ENCODE measurements at places on chromosomes 13 and 19.

- no peak for DNase-seq
Observed at GRCh38 chr13:31200637-31200971, 829 bp downstream of the B3GLCT start.

- DNase-seq = no peak
Observed at GRCh38 chr13:95361686-95362085, 60.4 kb upstream of the ABCC4 start.

GRCh38 chr19:12783291-12783848, 7.9 kb upstream of the JUNB start:
- DNase-seq = no peak

DNA sequence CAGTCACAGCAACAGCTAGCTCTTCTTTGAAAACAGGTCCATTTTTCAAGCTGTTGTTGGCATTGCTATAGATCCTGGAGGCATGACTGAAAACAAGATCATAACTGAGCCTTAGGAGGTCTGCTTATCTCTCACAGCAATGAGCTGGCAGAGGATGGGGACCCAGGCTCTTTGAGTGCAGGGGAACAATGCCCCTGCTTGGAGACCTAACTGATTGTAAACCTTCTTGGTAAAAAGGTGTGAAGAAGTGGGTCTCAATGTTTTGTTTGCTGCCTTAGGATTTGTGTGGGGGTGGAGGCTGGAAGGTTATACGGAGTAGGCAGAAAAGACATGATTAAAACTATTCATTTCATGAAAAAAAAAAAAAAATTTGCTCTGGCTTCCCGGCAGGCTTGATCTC, 94.6 kb downstream of the EFNB2 start:
- DNase-seq = peak; percentile 51

DNA sequence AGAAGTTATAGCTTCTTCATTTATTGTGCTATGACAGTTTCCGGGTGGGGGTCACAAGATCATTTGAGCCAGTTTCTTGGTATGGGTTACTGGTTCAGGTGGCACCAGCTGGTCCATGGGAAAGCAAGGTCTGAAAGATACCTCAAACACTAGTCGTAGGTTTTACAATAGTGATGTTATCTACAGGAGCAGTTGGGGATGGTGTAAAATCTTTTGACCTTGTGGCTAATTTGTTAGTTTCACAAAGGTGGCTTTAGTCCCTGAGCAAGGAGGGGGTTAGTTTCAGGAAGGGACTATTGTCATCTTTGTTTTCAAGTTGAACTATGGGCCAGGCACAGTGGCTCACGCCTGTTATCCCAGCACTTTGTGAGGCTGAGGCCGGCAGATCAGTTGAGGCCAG, 24.6 kb downstream of the CHST8 start:
- no peak for DNase-seq

GRCh38 chr19:54612428-54612827, 17.9 kb upstream of the LILRB1 start:
- no peak for DNase-seq

DNA sequence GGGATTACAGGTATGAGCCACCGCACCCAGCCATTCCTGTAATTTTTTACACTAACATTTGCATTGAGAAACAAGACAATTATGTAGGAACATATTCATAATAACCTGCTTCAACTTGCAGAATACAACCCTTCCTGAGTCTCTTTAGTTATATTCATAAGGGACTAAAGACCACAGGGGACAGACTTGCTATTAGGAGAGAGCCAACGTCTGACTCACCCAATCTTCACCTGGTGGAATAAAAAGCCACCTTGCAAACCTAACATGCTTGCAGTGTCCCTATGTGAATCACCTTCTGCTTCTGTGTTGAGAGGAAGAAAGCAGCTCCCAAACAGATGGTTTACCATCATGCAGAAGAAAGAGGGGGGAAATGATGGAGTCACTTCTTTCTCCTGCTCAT, 456.1 kb downstream of the PCDH9 start:
- DNase-seq = no peak

DNA sequence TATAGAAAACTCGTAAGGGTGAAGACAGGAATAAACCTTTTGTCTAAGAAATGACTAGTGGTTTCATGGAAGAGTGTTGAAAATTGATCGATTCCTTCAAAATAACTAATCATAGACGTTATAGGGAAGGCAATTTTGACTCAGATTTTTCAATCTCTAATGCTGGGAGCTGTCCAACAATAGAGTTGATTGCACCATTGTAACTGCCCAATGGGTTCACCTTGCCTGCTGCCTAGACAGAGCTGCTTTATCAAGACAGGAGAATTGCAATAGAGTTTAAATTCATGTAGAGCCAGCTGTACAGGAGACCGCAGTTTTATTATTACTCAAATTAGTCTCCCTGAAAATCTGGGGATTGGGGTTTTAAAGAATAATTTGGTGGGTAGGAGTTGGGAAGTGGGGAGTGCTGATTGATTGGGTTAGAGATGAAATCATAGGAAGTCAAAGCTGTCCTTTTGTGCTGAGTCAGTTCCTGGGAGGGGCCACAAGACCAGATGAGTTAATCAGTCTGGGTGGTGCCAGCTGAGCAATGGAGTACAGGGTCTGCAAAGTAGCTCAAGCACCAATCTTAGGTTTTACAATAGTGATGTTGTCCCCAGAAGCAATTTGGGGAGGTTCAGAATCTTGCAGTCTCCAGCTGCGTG, 16.8 kb upstream of the ADGRE2 start:
- DNase-seq = no peak

DNA sequence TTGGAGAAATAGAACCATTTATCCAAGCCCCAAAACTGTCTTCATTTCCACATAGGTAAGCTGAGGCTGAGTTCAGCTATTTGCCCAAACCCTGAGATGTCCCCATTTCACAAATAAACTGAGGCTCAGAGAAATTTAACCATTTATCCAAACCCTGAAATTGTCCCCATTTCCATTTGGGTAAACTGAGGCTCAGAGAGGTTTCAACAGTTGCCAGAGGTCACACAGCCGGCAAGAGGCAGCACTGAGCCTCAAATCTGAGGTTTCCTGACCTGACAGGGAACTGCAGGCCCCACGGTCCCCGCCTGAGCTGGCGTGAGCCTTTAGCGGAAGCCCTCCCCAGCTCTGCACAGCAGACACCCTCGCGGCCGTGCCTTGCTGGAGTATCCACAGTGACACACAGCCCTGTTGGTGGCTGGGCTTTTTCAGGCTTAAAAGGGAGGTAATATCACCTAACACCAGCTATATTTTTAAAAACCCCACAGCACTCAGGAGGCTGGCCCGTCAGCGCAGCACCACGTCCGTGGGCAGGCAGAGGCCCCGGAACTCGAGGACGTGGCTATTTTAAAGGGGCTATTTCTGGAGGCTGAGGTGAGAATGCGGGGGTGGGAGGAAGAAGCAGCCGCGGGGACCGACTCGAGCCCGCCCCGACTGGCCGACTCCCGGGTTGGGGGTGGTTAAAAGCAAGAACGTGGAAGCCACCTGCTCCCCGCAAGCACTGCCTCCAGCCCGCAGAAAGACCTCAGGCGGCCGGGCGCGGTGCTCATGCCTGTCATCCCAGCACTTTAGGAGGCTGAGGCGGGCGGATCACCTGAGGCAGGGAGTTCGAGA, 18.5 kb downstream of the PTPRS start:
- no peak for DNase-seq

- peak; percentile 28 for DNase-seq
Observed at GRCh38 chr13:26929971-26930730, 169.6 kb upstream of the GPR12 start.

- DNase-seq = no peak
Observed at GRCh38 chr19:48858984-48859710, 9.3 kb downstream of the PLEKHA4 start.

GRCh38 chr13:50580684-50581305, 262.7 kb downstream of the DLEU7 start:
- no peak for DNase-seq

DNA sequence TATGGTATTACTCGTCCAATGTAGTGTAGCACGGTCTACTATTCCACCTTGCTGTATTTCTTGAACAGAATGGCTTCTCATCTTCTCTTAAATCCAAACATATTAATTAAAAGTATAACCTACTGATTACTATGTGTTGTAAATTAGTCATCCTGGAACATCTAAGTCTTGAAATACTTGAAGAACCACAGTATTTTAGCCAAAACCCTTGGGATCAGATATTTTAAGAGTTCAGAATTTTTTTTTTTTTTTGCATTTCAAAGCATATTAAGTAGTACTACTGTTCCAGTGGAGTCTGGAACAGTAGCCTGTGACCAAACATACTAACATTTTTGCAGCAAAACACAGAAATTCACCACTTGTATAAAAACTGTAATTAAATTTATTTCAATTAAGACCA, 30.1 kb downstream of the ZC3H13 start:
- no peak for DNase-seq

GRCh38 chr19:8336660-8337059, 6.4 kb downstream of the KANK3 start:
- no peak for DNase-seq

DNA sequence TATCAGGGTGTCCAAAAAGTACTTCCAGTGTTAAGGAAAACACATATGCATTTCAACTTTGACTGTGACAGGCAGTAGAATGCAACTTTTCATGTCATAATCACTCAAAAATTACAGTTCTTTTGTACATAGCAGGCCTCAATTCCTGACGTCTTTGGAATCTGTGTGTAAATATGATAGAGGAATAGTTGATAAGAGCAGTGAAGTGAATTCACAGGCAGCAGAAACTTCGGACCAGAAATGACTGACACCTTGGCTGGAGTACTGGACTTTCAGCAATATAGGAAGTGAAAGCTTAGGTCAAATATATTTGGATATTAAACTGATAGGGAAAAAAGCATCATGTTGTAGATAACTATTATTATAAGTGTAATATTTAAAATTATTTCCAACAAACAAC, 1741.2 kb upstream of the PCDH20 start:
- no peak for DNase-seq

GRCh38 chr13:74158028-74158427, 23.8 kb upstream of the KLF12 start:
- DNase-seq = no peak

DNA sequence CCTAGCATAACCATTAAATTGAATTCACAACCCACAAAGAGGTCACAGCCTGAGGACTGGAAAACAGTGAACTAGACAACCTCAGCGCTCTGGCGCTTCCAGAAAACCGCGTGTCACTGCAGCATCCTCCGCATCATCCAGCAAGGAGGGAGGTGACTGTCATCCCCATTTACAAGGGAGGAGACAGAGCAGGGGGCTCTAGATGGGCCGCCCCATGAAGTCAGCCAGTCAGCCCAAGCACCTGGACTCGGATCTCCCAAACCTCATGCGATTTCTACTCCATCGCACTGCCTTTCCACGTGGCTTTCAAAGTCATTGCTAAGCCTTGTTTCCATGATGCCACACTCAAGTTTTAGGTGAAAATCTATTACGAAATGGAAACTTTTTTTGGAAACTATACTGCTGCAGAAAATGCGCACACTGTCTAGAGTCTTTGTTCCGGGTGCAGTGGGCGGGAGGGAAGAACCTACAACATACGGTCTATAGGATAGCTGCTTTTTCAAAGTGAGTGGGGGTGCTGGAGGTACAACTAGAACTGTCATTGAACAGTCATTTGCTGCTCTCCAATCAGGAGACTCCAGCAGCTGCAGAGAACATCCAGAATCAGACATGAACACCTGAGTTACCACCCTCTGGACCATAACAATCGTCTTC, 2.8 kb downstream of the AP3D1 start:
- no peak for DNase-seq

DNA sequence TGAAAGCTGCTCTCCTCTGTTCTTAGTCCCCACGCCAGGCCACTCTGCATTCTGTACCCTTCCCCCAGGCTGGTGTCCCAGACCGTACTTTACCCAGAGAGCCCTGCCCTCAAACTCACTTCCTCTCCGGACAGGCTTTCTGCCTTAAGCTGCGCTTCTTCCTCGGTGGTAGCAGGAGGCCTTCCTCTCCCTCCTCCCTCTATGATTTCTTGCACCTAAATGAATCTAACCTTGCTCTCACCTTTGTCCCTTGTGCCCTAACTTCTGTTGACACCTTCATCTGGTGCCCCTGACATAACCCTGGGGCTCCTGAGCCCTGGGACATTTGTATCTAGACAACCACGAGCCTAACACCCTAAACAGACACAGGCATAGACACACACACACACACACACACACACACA, 29.6 kb upstream of the CEACAM21 start:
- DNase-seq = no peak

- no peak for DNase-seq
Observed at GRCh38 chr13:28636677-28637317, 22.1 kb upstream of the POMP start.

- DNase-seq = no peak
Observed at GRCh38 chr13:28623782-28624706, 34.9 kb upstream of the POMP start.

- no peak for DNase-seq
Observed at GRCh38 chr19:53212703-53213320, 19.7 kb upstream of the ZNF665 start.

GRCh38 chr19:41795031-41795461, 1.3 kb upstream of the CEACAM3 start:
- DNase-seq = peak; percentile 64

DNA sequence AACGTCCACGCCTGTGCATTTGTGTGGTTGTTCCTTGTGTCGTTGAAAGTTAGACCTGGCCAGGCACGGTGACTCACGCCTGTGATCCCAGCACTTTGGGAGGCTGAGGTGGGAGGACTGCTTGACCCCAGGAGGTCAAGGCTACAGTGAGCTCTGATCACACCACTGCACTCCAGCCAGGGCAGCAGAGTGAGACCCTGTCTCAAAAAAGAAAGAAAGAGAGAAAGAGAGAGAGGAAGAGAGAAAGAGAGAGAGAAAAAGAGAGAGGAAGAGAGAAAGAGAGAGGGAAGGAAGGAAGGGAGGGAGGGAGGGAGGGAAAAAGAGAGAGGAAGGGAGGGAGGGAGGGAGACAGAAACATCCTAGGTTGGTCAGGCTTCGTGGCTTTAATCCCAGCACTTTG, 5.1 kb downstream of the ZNF114 start:
- no peak for DNase-seq

GRCh38 chr19:19552798-19553197, 14.7 kb downstream of the CILP2 start:
- no peak for DNase-seq

GRCh38 chr13:36362251-36362650, 16.1 kb upstream of the SPART start:
- DNase-seq = no peak

Data from NCI-H1105 (cell line).